ENCODE measurements at places on chromosomes 7 and 10. TPM values are rescaled to one million over a fixed set of nuclear protein-coding genes. Genes with fewer than 3 reads are reported as not detected.

Gene CCDC146
- 0.25 TPM for total RNA-seq

Gene NKX6-2
- total RNA-seq = not detected

Gene ZFYVE27
- 13.1 TPM for total RNA-seq

Gene MOGAT3
- not detected for total RNA-seq

Gene TOMM7
- total RNA-seq = 382 TPM

Gene CHN2
- total RNA-seq = 17.2 TPM

Gene CUBN
- 0.14 TPM for total RNA-seq

Gene OPALIN
- not detected for total RNA-seq

Gene GIMAP4
- total RNA-seq = 0.12 TPM

Gene TET1
- total RNA-seq = 2.0 TPM

Gene HNRNPF
- 256 TPM for total RNA-seq

Gene UCMA
- total RNA-seq = not detected

Gene TAS2R5
- not detected for total RNA-seq

Gene ATXN7L1
- 4.4 TPM for total RNA-seq

Gene MPP7
- total RNA-seq = 2.2 TPM

Gene STEAP2
- 5.8 TPM for total RNA-seq

Gene PLOD3
- total RNA-seq = 41.3 TPM

Gene CUEDC2
- 47.4 TPM for total RNA-seq

Gene KCNMA1
- total RNA-seq = 8.4 TPM

Gene CCL26
- 18.3 TPM for total RNA-seq

Gene TMEM176B
- total RNA-seq = 0.27 TPM

Gene GBX1
- total RNA-seq = not detected

Gene SEPHS1
- total RNA-seq = 50.1 TPM

Gene CCAR1
- 29.3 TPM for total RNA-seq

Gene DYNC1I1
- total RNA-seq = 6.5 TPM

Gene TMEM106B
- 208 TPM for total RNA-seq

Gene NSMCE4A
- total RNA-seq = 62.4 TPM

Gene HOXA6
- total RNA-seq = 0.70 TPM

Gene TMEM178B
- total RNA-seq = 0.04 TPM

Gene HABP2
- not detected for total RNA-seq

Gene NKX1-2
- 0.02 TPM for total RNA-seq

Gene UTF1
- not detected for total RNA-seq

Gene TMEM139
- 0.62 TPM for total RNA-seq

Gene AEBP1
- total RNA-seq = 0.06 TPM

Gene ARMH3
- total RNA-seq = 3.1 TPM

Gene PKD2L1
- total RNA-seq = not detected

Gene NCF1
- total RNA-seq = not detected

Gene RET
- total RNA-seq = 0.04 TPM

Gene DGKI
- total RNA-seq = 1.5 TPM

Gene KLF14
- 0.64 TPM for total RNA-seq

Gene TMEM229A
- total RNA-seq = not detected

Gene ESYT2
- 26.9 TPM for total RNA-seq

Gene DLX5
- 0.51 TPM for total RNA-seq

Gene MYL7
- not detected for total RNA-seq

Gene LRRC18
- total RNA-seq = 0.06 TPM

Gene HHEX
- not detected for total RNA-seq

Gene FLNC
- 0.14 TPM for total RNA-seq

Gene LAMB4
- total RNA-seq = 3.2 TPM

Gene HOGA1
- total RNA-seq = 0.97 TPM

Gene LHFPL3
- 0.43 TPM for total RNA-seq

Gene DYDC2
- 0.47 TPM for total RNA-seq

Gene TFAM
- total RNA-seq = 42.5 TPM

Gene CPED1
- total RNA-seq = 23.8 TPM

Gene GRID2IP
- not detected for total RNA-seq

Gene EBLN1
- total RNA-seq = not detected

Gene MMRN2
- total RNA-seq = 1.8 TPM

Gene SFTPA2
- not detected for total RNA-seq
